Frontal cortex (tissue), 4 donors: ENCODE measurements at places on chromosomes 13 and 19. TPM values are rescaled to one million over a fixed set of nuclear protein-coding genes. Genes with fewer than 3 reads are reported as not detected.

DNA sequence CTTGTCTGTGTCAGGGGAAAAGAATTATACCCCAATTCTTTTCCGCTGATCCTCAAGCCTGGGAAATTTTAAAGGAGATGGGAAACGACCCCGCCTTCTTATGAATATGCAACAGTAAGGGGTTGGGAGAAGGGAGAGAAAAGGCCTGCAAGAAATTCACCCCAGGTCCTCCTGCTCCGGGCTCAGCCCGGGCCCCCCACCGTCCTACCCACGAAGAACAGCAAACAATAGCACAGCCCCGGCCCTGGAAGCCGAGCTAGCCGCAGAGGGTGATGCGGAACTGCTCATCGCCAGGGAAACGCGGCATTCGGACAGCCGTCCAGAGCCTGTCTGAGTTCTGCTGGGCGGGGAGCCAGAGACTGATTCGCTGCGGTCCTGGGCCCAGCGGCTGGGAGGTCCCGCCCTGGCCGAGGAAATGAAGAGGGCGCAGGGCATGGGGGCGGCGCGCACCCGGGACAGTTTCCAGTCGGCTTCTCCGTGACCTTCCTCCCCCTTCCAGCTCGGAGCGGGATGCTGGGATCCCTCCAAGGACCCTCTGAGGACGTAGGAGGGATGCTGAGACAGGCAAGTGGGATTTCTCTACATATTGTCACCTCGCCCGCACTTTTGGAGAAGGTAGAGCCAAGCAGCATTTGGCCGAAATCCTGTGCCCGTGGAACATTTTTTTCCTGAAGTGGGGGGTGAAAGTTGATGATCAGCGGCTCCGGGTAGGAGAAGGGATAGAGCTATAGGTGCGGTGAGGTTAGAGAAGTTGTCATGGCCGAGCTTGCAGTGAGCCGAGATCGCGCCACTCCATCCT, 82.3 kb upstream of the C1QTNF9B start:
- DNase-seq, result peak; percentile 70

DNA sequence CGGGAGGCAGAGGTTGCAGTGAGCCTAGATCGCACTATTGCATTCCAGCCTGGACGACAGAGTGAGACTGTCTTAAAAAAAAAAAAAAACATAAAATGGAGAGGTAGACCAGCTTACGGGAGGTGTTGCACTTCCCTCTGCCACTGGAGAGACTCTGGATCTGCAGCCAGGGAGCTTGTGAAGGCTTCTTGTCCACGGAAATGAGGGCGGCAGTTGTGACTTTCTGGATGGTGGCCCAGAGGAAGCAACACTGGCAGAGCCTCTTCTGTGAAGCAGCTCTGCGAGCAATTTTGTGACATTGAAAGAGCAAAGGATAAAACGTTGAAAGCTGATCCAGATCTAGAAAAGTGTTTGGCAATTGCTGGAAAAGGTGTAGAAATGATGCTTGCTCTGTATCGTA, 10.4 kb downstream of the SPINT2 start:
- no peak for DNase-seq

DNA sequence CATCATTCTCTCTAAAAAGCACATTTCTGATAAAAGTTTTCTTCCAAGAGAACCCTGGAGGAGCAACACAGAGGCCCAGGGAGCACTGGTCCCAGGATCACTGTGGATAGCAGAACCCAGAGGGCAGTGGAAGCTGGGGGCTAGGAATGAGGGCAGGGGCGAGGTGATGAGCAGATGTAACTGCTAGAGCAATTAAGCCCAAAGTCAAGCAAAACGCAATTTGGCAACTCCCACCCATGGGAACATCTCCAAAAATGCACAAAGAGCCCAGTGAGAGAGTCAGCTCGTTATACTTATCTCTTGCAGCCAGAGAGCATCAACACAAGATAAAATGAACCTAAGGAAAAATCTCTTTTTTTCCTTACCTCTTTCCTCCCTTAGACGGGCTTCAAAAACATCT, 284.2 kb downstream of the TBC1D4 start:
- no peak for DNase-seq

TJP3 gene
- not detected for total RNA-seq

LIM2 gene
- total RNA-seq, result not detected

CD37 gene
- 0.82 TPM for total RNA-seq
